BE2C (cell line): ENCODE measurements at places on chromosomes 16 and 17.

DNA sequence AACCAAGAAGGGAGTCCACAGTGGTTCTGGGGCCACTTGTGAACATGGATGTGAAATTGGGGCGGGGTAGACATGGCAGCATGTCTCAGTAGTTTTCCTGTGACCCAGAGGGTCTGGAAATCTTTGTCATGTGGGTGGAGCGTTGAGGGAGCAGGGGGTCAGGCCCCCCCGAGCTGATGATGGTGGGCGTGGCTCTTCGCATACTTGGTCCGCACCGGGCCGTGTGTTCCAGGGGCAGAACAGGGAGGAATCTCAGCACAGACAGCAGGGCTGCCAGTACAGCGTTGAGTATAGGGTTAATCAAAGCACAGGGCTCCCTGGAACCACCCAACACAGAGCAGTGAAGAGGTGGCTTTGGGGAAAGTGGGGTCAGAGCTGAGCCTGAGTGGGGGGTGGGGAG is 267.5 kb downstream of the SEC14L1 start:
- no peak for DNase-seq

- DNase-seq, result no peak
Observed at GRCh38 chr16:19363740-19364139, 53.9 kb upstream of the TMC5 start.

DNA sequence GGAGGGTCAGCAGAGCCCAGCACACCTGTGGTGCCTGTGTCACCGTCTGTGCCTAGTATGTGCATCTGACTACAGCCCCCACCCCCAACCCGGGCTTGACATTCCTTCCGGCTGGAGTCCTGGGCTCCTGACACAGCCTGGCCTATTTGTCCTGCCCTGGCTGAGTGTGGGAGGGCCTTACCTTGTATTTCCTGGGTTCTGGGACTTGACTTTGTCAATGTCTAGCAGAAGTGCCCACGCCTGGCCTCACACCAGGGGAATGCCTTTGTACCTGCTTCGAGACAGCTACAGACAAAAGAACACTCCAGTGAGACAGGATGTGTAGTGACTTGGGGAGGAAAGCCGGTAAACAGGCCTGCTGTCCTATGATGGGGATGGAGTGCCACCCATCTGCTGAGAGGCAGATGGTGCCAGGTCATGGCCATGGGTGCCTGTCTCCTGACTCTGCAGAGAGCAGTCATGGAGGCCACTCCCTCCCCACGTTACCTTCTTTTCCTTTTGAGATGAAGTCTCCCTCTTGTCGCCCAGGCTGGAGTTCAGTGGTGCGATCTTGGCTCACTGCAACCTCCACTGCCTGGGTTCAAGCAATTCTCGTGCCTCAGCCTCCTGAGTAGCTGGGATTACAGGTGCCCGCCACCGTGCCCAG is 42.8 kb downstream of the TNFRSF13B start:
- no peak for DNase-seq

DNA sequence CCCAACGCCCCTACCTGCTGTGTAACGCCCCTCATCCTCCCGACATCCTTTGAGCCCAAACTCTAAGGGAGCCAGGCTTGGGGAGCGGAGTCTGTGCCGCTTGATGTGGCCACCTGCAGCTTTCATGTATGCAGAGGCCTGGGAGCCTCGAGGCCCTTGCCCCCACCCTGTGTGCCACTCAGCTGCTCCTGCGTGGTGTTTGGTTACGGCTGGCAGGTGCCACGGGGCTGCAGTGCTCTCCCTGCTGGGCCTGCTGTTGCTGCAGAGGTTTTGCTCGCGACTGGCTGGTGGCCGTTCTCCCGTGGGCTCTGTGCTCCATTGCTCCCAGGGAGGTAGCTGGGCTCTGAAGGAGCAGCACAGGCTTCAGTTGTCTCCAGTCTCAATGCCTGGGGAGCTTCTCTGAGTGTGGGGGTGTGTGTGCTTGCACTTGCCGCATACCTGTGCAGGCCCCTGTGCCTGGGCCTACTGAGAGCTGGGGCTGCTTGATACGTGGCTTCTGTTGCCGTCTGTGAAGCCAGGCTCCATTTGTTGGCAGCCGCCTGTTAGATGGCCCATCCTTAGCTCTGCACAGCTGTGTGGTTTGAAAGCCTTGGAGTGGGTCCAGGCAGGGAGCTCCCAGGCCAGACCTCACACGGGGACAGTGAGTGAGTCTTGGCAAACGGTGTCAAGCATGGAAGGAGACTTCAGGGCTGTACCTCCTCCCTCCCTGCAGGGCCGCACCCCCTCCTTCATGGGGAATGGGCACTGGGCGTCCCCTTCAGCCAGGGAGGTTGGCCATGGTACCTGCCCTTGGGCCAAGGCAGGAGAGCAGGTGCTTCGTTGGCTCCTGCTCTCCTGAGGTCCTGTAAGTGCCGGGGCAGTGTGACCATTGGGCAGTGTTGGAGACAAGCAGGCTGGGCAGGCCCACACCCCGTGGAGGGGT is 47.2 kb downstream of the PDPK1 start:
- DNase-seq, result no peak

DNA sequence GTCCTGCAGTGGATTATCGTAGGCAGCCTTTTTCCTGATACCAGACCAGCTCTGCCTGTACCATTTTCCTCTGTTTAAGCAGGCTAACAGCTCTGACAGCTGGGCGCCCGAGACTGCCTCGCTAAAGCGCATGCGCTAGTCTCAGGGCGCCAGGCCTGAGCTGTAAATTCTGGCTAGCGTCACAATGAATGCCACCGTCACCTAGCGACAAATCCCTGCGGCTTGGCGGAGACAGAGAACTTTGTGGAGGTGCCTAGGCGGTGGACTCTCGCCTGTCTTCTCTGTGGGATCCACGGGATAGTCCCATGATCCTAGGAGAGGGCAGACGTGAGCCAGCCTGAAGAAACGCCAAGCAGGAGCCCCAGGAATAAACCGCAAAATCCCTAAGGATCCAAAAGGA is 573.9 kb downstream of the KCNJ18 start:
- peak; percentile 74 for DNase-seq

- DNase-seq, result no peak
Observed at GRCh38 chr16:69663846-69664245, 62.5 kb downstream of the NQO1 start.

DNA sequence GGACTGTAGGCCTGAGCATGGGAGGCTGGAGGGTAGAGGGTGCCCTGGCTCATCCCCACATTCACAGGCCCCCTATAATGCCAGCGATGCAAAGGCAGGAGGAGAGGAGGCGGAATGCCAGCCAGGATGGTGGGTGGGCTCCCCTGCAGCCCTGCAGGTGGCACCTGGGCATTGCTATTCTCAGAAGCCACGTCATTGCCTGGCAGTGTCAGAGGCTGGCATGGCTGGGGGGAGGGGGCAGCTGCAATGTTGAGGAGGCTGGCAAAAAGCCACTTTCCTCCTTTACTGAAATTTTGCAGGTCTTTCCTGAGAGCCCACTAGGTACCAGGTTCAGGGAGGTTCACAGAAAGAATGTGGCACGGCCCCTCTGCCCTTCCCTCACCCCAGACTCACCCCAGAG is 36.2 kb downstream of the RAB11FIP4 start:
- DNase-seq, result no peak

DNA sequence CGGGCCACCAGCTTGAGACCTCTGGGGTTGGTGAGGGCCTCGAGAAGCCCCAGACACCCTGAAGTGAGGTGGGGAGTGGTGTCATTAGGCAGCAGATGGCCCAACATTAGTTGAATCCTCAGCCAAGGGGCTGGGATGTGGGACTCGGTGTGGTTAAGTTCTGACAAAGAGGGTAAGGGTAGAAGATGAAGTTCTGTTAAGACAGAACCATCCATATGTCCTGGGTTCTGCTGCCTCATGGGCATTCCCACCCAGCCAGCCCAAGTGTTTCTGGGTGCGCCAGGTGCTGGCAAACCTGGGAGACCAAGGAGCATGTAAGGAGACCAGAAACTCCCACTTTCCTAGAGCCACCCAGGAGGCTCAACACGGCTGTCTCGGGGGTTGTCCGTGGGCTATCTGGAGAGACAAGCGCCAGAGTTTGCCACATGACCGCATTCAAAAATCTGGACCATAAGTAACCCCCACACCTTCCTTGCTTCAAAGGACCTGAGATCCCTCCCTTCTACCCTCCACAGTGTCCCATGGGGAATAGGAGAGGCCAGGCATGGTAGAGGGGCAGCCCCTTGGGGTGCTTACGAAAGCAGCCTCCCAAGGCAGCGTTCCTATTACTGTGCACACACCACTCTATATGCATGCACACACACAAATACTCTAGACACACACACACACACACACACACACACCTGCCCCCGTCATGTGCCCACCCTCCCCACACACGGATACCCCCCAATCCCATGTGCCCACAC is 128.7 kb downstream of the C16orf78 start:
- DNase-seq, result no peak

- DNase-seq, result no peak
Observed at GRCh38 chr17:50189550-50190292, 11.7 kb downstream of the COL1A1 start.

DNA sequence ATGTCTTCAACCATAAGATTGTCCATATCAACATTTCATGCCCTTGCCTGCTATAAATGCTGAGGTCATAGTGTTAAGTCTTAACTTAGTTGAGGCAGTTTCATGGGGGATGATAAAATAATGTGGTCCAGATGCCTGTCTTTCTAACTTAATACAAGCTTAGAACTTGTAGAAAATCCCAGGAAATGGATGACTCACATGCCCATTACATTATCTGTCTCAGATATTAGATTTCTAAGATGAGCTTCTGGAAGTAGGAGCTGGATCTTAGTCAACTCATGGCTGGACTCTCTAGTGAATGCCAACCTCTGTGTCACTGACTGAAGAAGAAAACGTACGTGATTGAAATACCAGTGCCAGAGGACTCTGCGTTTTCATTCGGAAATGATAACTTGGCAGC is 797.5 kb upstream of the EEF2KMT start:
- DNase-seq, result no peak

GRCh38 chr16:89426736-89427530 is 63.4 kb downstream of the ANKRD11 start:
- no peak for DNase-seq

- no peak for DNase-seq
Observed at GRCh38 chr17:42227849-42228700, 33.8 kb upstream of the GHDC start.

- peak; percentile 43 for DNase-seq
Observed at GRCh38 chr17:29176558-29177351, 3.4 kb downstream of the MYO18A start.

DNA sequence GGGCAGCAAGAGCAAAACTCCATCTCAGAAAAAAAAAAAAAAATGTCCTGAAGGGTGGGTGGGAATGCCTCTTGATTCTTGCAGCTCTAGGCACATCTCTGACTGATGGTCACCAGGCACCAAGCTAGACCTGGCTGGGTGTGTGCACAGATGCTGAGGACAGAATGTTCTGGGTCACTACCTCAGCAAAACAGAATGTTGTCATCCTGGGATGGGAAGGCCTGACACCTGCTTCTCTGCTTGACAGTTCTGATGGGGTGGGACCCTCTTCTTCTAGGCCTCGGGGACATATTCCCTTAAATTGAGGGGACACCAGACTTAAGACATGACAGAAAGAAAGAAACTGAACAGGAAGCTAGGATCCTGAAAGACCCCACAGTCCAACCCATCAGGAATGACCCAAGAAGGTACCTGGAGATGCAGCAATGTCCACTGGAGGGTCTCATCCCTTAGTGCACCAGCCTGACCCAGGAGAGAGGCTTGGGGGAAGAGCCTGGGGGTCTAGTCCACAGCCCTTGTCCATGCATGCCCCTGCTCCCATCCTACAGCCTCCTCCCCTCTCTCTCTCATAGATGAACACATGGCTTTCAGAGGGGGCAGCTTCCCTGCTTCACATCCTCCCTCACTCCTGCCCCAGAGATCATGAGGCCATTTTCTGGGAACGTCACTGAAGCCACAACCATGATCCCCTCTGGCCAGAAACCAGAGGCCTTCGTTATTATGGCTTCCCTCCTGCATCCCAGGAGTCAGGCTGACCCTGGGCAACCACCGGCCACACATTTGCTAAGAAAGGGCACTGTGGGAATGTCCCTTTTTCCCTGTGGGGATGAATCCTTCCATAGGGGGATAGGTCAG is 3.8 kb upstream of the STAT5B start:
- no peak for DNase-seq

GRCh38 chr17:82716203-82717010 is at the start of gene FN3KRP:
FN3KRP (plus strand) TSS chr17:82716706; CDS start chr17:82716756, 50 bp downstream.
- DNase-seq, result peak; percentile 94

GRCh38 chr17:58332778-58333735 is 4.5 kb upstream of the TSPOAP1 start:
- DNase-seq, result no peak

DNA sequence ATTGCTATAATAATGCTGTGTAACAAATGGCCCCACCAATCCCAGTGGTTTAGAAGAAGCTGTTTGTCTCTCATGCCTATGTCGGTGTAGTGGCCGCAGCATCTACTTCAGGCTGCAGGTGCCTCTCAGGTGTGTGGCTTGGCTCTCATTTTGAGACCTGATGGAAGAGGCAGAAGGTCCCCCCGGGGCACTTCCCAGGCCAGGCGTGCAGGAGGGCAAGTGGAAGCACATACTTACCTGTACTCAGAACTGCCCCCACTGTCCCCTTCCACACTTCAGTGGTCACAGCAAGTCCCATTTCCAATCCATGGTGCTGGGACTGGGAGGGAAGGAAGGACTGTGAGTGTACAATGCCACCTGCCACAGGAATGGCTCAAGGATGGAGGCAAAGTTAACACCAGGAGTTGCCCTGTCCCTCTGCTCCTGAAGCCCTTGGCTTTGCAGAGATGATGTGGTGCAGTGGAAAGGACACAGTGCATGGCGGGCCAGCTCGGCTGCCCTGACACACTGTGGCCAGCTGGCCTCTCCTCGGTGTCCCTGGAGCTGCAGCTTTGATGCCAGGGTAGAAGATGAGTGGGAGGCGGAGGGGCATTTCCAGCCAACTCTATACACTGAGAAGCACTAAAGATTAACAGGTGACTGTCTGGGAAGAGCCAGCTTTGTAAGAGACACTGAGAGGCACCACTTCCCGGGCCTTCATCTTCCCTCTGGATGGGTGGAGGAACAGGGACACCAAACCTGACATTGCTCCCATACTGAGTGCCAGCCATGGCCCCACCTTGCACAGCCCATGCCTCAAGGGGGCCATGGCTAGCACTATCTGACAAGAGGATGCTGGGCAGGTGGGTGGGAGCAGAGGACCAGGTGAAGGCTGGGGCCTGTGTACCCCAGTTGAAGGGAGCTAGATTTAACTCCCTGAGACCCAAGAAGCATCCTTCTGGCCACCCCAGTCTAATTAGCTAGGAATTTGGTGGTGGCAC is 105.9 kb downstream of the METRNL start:
- DNase-seq, result no peak

GRCh38 chr17:39014795-39015545 is 47.8 kb upstream of the FBXO47 start:
- DNase-seq, result no peak

DNA sequence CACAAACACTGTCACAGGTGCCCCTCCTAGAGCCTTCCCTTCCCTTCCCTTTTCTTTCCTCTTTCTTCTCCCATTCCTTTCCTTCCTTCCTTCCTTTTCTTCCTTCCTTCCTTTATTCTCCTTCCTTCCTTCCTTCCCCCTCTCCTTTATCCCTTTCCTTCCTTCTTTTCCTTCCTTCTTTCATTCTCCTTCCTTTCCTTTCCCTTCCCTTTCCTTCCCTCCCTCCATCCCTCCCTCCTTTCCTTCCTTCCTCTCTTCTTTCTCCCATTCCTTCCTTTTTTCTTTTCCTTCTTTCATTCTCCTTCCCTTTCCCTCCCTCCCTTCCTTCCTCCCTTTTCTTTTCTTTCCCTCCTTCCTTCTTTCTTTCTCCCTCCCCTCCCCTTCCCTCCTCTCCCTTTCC is 170.0 kb downstream of the ENGASE start:
- no peak for DNase-seq
